RWPE2 (cell line): ENCODE measurements at places on chromosomes 1 and 21.

GRCh38 chr1:108590957-108591356 is 31.1 kb downstream of the EEIG2 start:
- no peak for DNase-seq

GRCh38 chr1:154221278-154222001 is 685 bp downstream of the UBAP2L start:
- peak; percentile 54 for DNase-seq

- DNase-seq, result no peak
Observed at GRCh38 chr21:41632748-41633475, 125.0 kb upstream of the TMPRSS2 start.

DNA sequence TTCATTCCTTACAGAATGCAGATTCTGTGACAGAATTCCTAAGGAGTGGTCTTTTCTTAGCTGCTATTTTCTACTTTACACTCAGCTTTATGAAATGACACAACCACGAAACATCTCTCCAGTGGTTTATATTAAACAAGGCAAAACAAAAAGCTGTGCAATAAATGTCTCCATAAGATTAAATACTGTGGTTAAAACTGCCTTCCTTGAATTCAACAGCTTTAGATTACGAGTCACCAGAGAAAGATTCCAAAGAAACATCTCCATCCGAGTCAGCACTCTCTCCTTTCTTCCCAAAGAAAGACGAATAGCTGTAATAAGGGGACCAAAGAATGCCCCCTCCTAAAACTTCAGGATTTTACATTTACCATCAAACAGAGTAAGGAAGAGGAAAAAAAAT is 4.6 kb upstream of the C1orf87 start:
- no peak for DNase-seq

DNA sequence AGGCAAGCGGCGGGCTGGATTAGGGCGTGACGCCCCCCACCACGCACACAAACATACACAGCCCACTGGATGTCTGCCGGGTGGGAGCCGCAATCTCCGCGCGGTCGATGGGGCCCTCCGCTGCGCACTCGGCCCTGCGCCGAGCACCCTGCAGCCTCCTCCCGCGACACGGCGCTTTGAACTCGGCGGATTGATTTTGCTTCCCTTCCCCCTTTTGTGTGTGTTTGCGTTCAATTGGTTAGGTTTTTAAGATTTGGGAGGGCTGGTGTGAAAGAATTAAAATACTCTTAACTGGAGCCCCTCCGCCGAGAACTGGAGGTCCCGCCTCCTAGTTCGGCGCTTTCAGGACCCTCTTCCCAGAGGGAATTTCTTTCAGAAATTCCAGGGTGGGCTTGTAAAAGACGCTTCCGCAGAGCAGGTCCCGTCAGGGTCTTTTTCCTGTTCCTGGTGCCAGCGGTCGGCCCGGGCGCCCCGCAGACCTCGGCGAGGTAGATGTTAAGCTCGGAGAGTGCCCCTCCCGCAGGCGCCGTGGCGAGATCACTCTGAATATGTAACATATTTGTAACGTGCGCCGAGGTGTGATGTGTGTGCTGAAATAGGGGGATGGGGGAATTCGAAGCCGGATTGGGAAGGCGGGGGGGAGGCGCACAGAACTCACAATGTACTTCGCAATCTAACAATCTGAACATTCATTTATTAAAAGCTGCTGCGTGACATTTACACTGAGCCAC is 8.0 kb upstream of the BARHL2 start:
- DNase-seq, result no peak

GRCh38 chr1:3192825-3193224 is 123.8 kb downstream of the PRDM16 start:
- DNase-seq, result no peak

- DNase-seq, result no peak
Observed at GRCh38 chr1:205962821-205963221, 19.6 kb upstream of the SLC26A9 start.

GRCh38 chr1:172019976-172020375 is 178.7 kb downstream of the DNM3 start:
- no peak for DNase-seq

DNA sequence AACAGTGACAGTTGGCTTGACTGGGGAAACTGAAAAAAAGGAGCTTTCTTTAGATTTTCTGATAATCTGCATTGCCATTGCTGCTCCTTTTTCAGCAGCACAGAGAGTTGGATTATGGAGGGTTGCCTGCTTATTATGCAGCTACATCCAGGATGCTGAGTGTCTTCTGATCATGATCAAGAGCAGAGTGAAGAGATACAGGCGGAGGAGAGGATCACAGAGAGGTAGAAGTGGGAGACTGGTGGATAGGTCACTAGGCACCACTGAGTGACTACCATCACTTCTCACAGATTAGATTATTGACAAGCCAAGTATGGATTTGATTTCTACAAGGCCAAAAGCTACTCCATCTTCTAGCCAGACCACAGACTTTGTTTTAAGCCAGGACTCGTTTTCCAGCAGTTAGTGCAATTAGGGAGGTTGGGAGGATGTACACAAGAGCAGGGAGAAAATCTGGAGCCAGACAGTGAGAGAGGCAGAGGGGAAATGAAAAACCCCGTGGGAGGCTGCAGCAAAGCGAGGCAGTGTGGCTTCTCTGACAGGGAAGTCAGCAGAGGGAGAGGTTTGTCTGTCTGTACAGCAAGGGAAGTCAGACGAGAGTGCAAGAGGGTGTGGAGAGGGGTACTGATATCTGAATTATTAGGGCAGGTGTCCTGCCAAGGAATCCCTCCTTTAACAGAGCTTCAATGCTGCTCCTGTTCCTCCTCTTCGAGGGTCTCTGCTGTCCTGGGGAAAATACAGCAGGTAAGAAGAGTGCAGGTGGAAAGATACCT is at the start of gene CD1E:
Gene CD1E (plus strand): TSS at position 592 of the 773 bp plus-strand sequence. CDS start 95 bp downstream, at position 687.
- no peak for DNase-seq

DNA sequence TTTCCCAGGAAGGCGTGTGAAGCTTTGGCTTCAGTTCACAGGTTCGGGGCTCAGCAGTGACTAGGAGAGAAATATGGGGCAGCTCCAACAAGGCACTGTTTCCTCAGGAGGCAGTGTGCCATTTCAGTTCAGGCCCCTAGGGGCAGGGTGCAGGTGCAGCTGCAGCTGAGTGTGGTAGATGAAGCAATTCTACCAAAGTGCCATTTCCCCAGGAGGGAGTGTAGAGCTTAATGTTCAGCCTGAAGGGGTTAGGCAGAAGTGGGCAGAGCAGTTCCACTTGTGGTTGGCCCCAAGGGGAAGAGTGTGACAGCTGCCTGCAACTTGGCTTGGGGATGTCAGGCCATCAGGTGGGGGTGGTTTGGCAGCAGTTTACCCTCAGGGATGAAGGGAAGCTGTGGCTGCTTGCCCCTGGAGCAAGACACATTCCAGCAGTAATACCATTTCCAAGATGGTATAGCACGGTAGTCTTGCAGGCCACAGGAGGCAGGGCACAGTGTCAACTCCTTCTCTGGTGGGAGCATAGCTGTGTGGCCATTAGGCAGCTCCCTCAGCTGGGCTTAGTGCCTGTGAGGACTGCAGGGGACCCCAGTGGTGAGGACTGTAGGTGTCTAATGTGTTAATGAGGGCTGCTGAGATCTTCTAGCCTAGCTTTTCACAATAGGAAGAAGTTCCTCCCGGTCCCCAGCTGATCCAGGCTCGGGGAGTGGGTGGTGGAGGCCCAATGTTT is 34.7 kb downstream of the RGSL1 start:
- DNase-seq, result no peak

DNA sequence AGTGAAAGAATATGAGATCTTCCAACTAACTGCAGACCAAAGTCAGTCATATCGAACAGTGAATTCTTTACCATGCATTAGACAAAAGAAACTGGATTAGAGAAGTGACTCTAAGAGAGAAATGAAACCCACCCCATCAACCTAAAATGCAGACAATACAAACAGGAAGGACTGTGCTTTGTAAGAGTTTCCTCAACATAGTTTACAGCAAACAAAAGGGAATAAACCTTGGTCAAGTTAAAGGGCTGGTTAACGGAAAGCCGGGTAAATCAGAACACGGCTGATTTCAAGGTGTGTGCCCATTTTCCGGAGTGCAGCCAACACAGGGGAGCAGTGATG is 39.2 kb downstream of the SIPA1L2 start:
- DNase-seq, result no peak

DNA sequence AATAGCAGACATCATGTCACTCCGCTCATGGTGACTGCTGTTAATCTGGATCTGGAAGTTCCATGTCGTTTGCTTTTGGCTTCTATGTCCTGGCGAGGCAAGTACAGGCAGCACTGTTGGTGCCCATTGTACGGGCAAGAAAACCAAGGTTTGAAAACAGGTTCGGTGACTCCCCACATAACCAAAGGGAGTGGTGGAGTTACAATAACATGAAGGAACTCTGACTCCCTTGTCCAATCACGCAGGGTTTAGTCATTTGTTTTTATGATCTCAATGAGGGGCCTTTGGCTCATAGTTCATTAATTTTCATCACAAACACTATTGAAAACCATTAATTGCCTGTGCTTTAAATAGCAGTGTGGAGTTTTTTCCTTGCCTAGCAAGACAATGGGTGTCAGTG is 82.9 kb upstream of the SSX2IP start:
- no peak for DNase-seq

- DNase-seq, result no peak
Observed at GRCh38 chr1:167987174-167987573, 50.3 kb upstream of the MPC2 start.

DNA sequence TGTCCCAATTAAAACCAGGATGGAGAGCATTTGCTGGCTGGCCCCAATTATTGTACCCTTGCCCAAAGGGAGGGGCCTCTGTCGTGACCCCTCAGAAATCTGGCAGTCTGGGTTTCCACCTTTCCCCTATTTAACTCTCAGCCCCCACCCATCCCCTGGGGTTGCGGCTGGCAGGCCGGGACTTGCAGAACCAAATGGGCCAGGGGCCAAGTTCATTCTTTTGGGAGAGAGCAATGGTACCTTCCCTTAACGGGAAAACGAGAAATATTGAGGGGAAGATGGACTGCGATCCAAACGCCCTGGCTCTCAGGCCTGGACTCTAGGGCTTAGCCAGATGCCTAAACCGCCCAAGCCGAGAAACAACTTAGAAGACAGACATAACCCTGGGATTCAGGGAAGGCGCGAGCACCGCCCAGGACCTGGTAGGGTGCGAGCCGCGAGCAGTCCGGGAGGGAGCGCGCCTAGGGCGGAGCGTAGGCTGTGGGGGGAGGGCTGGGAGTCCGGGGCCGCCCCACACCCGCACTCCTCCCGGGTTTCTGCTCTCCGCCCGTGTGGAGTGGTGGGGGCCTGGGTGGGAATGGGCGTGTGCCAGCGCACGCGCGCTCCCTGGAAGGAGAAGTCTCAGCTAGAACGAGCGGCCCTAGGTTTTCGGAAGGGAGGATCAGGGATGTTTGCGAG is at the start of gene SLC27A3:
Gene SLC27A3 (plus strand): TSS at position 628 of the 678 bp plus-strand sequence. CDS start 91 bp downstream, outside the sequence.
- DNase-seq, result no peak

GRCh38 chr1:67711855-67712212 is 26.8 kb downstream of the GADD45A start:
- no peak for DNase-seq

- DNase-seq, result no peak
Observed at GRCh38 chr1:204295671-204296070, 64.1 kb downstream of the PLEKHA6 start.

DNA sequence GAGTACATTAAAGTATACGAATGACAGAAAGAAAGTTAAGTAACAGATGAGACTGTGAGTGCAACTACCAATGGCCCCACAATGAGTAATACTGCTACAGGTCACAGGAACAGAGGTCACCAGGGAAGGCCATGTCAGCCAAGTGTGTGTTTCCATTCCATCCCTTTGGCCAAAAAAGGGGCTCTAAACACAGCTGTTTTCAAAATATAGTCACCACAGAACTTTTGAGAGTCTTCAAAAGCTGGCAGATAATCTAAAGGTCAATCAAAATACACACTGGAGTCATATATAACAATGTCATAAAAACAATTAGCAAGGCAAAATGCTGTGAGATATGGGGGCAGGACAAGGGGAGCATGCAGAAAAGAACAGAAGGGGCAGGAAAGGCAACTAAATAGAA is 10.2 kb downstream of the USP24 start:
- no peak for DNase-seq

DNA sequence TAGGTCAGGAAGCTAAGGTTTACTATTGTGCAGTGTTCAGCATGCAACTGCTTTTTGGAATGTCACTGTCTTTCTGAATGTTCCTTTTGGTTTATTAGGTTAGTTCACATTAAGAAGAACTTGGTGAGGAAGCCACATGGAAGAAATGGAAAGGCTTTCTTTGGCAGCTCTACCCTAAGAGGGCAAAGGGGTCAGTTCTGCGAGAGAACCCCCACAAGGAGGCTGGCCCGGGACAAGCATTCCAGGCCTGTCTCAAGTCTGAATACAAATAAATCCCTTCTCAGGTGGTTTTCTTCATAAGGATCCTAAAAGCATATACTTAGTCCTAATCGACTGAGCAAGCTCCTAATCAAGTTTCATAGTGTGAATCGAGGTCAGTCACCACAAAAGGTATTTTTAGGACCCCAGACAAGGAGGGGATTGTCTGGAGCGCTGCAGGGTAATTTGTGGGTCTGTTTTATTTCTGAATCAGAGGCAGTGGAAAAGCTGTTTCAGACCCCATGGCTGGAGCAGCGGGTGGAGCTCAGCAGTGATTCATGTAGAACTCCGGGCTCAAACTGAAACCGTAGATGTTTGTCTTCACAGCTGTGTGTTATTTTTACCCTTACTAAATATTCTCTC is 63.3 kb downstream of the ERG start:
- DNase-seq, result no peak

DNA sequence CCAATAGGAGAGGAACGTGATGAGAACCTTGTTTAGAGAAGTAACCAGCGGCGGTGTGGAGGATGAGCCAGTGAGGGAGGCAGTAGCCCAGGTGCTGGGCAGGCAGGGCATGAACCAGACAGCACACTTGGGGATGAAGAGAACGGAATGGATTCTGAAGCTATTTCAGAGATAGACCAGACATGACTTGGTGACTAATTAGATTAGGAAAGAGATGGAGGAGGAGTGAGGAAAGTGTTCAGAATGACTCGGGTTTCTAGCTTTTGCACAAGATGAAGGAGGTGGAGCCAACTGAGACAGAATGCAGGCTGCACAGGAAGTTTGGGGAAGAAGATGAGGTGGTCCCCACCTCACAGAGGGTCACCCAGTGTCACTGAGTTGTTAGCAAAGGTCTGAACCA is 5.1 kb downstream of the PEF1 start:
- DNase-seq, result no peak

GRCh38 chr1:43056981-43057391 is 98.3 kb upstream of the SLC2A1 start:
- no peak for DNase-seq

DNA sequence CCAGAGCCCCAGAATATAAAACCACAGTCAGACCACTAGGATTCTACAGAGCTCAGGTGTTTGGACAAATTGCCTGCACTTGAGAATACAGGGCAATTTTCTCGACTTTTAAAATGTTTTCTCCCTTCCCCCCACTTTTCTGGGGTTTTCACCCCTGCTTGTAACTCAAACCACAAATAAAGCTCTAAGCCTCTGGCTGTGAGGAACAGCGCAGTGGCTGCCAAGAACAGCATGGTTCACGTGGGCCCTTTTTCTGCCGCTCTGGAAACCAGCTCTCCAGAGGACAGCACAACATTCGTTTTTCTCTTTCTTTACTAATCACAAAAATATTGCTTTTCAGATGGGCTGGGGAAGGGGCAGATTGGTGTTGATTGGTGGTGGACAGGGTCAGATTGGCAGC is 102.2 kb upstream of the JUN start:
- no peak for DNase-seq

GRCh38 chr1:180186831-180187230 is 32.2 kb downstream of the QSOX1 start:
- peak; percentile 26 for DNase-seq

GRCh38 chr1:228141226-228142044 is 1.4 kb downstream of the GUK1 start:
- peak; percentile 54 for DNase-seq
